Parietal lobe (tissue), 2 donors: ENCODE measurements at places on chromosomes 1 and 21. TPM values are rescaled to one million over a fixed set of nuclear protein-coding genes. Genes with fewer than 3 reads are reported as not detected.

Gene PRRX1
- 2.2 TPM for total RNA-seq

Gene BATF3
- total RNA-seq = 5.3 TPM

Gene CFAP74
- 0.63 TPM for total RNA-seq

Gene TTC4
- 21.6 TPM for total RNA-seq

Gene OPRD1
- total RNA-seq = 0.31 TPM

Gene ANGPTL3
- total RNA-seq = not detected

Gene NHLH1
- 2.2 TPM for total RNA-seq

Gene SYTL1
- total RNA-seq = not detected

Gene ORC1
- total RNA-seq = 2.2 TPM

Gene S100A7
- total RNA-seq = not detected

Gene HFM1
- total RNA-seq = 53.8 TPM

Gene LCE7A
- not detected for total RNA-seq

Gene TMEM39B
- 7.8 TPM for total RNA-seq

Gene SYCP1
- not detected for total RNA-seq

Gene SLFNL1
- total RNA-seq = 4.4 TPM

Gene VWA5B1
- 0.63 TPM for total RNA-seq

Gene ARTN
- total RNA-seq = 0.31 TPM

Gene C1orf141
- not detected for total RNA-seq

Gene CD247
- 3.1 TPM for total RNA-seq

Gene SPRR2A
- total RNA-seq = not detected

Gene FCER1G
- total RNA-seq = 3.8 TPM

Gene CYP2J2
- total RNA-seq = 0.94 TPM

Gene PROX1
- 17.8 TPM for total RNA-seq

Gene EPHA2
- 1.9 TPM for total RNA-seq

Gene RXRG
- 5.3 TPM for total RNA-seq

Gene MIXL1
- not detected for total RNA-seq

Gene SPATA46
- total RNA-seq = not detected

Gene RAB7B
- 0.31 TPM for total RNA-seq

Gene ABCA4
- total RNA-seq = 0.31 TPM

Gene CATSPERE
- 0.94 TPM for total RNA-seq

Gene TRNP1
- total RNA-seq = 11.9 TPM

Gene GJA5
- total RNA-seq = 0.94 TPM

Gene PAPPA2
- 9.4 TPM for total RNA-seq

Gene SLX9
- total RNA-seq = 7.5 TPM
